Stimulated activated CD4-positive, alpha-beta T cell treated with anti-CD3 and anti-CD28 coated beads, Interleukin-2, amount 100 ng/mL, for 4 hours (primary cell): ENCODE measurements at places on chromosomes 2 and 18.

DNA sequence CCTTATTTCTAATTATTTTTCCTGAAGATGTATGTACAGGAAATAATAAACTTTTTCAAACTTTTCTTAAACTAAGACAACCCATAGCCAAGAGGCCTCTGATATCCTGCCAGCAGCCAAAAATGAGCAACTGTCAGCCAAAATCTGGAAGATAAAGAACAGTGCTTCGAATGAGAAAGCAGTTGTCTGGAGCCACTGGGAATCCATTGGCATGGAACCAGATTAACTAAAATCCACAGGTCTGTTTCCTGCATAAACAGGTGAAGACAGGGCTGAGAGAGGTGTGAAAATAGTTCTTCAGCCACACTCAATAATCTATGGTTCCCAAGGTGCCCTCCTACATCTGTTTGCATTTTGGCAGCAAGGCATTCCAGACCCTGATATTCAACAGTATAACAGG is 1076.7 kb upstream of the PIK3C3 start:
- DNase-seq: no peak

DNA sequence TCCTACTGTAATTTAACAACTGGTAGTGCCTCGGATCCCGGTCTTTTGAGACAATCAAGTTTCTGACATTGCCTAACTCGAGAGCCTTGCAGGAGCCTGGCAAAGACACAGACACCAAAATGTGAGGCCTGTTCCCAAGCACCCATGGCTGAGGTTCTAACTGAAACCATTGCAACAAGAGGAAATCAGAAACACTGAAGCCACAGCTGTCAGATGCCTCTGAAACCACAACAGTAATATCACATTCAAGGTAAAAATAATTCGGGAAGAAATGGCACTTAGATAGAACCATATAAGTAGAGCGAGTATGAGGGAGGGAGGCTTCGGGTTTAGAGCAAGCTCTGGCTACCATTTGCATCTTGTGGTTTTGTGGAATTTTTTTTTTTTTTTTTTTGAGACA is 285.9 kb downstream of the FBXO15 start:
- DNase-seq: no peak

DNA sequence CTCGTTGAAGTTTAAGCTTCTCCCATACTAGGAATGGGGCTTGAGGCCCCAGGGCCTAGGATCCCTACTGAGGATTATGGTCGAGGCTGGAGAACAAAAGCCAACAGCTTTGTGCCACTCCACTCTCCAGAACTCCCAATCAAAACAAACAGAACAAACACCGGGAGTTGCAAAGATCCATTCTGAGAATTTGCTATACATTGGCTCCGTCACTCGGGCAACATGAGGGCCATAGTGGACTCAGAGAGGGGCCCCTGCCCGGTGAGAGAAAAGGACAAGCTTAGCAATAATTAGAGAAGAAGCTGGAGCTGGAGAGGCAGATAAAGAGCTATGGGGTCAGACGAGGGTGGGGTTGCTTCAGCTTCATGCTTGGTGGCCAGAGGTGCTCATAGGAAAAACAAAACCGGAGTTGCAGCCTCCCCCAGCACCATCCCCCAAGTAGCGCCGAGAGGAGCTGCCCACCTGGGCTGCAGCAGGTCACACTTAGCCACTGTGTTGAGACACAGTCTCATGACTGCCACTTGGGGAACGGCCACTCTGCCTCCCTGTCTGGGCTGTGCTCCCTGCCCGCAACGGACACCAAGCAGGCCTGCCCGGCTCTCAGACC is 142.3 kb upstream of the HAAO start:
- no peak for DNase-seq

DNA sequence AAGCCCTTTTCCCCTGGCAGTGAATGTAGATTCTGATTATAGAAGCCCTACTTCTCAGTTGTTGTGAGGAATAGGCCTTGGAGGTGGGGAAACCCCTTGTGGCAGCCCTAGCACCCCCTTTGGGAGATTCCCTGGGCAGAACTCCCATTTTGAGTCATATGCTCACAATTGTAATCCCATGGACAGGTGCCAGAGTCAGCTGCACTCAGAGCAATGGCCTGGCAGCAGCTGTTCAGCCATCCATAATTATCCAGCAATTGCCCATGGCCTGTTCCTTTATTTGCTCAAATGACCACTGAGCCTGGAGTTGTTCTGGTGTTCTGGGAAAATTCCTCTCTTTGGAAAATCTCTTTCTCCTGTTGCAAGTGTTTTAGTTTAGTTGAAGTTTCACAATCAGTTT is 71.7 kb downstream of the PTRHD1 start:
- DNase-seq: no peak

- no peak for DNase-seq
Observed at GRCh38 chr2:27081984-27082772, 3.8 kb downstream of the EMILIN1 start.

- no peak for DNase-seq
Observed at GRCh38 chr2:25151718-25152117, 16.7 kb downstream of the POMC start.

DNA sequence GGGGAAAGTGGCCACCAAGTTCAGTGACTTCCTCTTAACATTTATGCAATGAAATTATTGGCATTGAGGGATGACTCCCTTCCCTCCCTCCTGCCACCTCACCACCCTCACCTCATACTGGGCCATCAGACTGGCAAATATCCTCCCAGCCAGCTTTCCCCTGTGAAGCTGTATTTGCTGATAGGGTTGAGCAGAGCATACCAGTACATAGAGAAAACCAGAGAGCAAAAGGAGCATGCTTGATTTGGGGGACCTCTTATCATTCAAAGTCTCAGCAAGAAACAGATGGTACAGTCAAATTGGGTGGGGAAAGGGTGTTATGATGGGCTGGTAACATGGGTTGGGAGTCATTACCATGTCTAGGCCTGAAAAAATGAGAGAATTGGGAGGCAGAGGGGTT is 19.1 kb upstream of the B3GNT2 start:
- no peak for DNase-seq

DNA sequence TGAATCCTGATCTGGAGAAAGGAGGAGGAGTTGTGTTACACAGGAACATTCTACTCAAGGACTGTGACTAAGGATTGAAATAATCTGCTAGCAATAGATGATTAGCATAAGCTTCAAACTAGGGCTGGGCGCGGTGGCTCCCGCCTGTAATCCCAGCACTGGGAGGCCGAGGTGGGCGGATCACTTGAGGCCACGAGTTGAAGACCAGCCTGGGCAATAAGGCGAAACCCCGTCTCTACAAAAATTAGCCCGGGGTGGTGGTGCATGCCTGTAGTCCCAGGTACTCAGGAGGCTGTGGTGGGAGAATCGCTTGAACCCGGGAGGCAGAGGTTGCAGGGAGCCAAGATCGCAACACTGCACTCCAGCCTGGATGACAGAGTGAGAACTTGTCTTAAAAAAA is 1.5 kb downstream of the TRMT61B start:
- DNase-seq: no peak

DNA sequence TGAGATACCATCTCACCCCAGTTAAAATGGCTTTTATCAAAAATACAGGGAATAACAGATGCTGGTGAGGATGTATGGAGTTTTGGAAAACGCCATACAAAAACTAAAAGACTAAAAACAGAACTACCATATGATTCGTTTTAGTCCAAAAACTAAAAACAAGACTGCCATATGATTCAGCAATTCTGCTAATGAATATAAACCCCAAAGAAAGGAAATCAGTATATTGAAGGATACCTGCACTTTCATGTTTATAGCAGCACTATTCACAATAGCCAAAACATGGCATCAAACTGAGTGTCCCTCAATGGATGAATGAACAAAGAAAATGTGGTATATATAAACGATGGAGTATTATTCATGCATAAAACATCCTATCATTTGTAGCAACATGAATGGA is 224.4 kb upstream of the MC4R start:
- DNase-seq: no peak

GRCh38 chr2:170222298-170222697 is 44.4 kb downstream of the MYO3B start:
- DNase-seq: no peak

- DNase-seq: no peak
Observed at GRCh38 chr18:67072791-67073190, 443.7 kb downstream of the DSEL start.

DNA sequence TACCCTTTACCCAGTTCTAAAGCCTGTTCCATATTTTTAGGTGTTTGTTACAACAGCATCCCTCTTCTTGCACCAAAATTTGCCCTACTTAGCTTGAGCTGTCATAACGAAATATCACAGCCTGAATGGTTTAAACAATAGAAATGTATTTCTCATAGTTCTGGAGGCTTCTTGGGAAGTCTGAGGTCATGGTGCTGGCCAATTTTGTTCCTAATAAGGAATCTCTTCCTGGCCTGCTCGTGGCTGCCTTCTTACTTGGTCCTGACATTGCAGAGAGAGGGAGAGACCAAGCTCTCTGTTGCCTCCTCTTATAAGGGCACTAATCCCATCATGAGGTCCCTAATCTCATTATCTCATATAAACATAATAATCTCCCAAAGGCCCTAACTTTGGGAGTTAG is 267.8 kb downstream of the PID1 start:
- no peak for DNase-seq

DNA sequence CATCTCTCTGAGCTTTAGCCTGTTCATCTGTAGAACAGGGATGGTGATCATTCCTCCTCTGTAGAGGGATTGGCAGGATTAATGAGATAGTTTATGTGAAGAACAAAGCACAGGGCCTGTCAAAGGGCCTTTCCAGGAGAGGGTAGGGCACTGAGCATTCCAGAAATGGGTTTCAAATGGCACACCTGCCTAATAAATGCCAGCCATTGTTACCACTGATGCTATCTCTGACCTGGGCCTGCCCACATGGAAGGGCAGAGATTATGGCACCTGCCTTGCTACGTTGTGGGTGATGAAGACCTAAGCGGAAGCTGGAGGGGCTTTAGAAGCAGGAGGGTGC is 31.0 kb upstream of the GMPPA start:
- DNase-seq: no peak

- DNase-seq: no peak
Observed at GRCh38 chr18:45260125-45260524, 355.2 kb upstream of the SLC14A2 start.

DNA sequence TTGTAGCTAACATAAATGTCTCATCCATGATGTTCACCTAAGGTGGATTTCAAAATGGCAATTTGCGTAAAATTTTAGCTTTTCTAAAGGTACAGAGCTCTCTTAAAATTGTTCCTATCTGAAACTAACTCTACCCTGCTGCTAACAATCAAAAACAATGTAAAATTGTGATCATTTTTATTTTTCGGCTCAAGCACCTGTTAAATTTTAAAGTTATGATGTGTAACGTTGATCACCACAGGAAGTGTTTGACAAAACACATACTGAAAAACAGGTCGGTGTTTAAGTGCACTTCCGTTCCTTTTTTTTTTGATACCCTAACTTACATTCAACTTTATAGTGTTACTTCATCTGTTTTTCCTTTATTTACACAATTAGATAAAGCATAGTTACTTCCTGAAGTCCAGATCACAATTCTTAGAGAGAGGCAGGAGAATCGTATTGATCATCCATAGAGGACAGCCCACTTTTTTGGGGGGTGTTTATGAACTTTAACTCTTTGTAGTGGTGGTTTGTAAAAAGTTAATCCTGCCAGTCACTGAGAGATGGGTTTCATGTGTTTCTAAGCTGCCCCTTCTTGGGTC is 6.0 kb upstream of the NCK2 start:
- DNase-seq: no peak

GRCh38 chr2:160430001-160430344 is 63.6 kb downstream of the RBMS1 start:
- DNase-seq: no peak

GRCh38 chr18:73597832-73598615 is 549.6 kb downstream of the FBXO15 start:
- no peak for DNase-seq

- DNase-seq: no peak
Observed at GRCh38 chr2:72012886-72013574, 134.6 kb downstream of the CYP26B1 start.

DNA sequence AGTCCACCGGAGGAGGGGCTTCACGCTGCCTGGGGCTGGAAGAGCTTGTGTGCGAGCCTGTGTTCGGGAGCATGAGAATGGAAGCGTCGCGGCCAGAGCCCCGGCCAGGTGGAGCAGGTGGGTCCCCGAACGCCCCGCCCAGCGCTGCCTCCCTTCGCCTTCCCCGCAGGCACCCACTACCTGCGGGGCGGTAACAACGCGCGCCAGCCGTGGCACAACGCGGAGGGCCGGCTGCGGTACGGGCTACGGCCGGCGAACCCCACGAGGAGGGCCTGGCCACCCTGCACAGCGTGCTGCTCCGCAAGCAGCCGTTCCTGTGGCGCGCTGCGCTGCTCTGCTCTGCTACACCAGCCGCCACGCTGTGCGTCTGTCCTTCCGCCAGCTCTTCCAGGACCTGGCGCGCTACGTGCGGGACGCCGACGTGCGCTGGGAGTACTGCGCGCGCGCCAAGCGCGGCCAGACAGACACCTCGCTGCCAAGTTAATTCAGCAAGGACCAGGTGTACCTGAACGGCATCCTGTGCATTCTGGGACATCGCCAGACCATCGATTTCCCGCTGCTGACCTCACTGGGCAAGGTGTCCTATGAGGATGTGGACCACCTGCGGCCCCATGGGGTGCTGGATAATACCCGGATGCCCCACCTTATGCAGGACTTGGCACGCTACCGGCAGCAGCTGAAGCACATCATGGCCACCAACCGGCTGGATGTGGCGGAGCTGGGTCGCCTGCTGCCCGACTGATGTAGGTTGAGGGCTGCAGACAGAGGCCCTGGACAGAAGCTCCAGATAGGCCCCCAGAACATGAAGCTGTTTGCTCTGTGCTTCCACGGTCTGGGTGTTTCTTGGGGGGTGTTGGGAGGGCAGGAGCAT is 200.6 kb downstream of the NAPG start:
- DNase-seq: no peak
